Suppressor macrophage treated with lipopolysaccharide for 4 hours (primary cell): ENCODE measurements at places on chromosomes 2 and 18.

- no peak for DNase-seq
Measured at GRCh38 chr18:67997496-67997895, 481.0 kb upstream of the DSEL start.

DNA sequence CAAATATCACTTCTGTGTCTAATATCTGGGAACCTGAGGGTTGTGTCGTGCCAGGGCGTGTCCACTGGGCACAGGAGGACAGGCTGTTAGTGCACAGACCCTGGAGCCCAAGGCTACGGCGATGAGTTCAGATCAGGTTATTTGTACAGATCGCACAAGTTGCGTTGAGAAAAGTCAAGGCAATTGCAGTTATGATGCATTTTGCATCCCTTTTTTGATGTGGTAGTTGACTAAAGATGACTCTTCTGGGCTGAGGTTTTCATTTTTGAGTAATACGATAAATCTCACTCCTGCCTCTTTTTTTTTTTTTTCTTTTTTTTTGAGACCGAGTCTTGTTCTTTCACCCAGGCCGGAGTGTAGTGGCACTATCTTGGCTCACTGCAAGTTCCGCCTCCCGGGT is 7.2 kb downstream of the RBFA start:
- DNase-seq = no peak

- DNase-seq = peak; percentile 63
Measured at GRCh38 chr2:112829101-112829960, 7.2 kb downstream of the IL1B start.

- DNase-seq = peak; percentile 10
Measured at GRCh38 chr2:134574611-134575330, 144.0 kb downstream of the TMEM163 start.

GRCh38 chr2:128307595-128307994 is 11.1 kb downstream of the HS6ST1 start:
- DNase-seq = no peak

DNA sequence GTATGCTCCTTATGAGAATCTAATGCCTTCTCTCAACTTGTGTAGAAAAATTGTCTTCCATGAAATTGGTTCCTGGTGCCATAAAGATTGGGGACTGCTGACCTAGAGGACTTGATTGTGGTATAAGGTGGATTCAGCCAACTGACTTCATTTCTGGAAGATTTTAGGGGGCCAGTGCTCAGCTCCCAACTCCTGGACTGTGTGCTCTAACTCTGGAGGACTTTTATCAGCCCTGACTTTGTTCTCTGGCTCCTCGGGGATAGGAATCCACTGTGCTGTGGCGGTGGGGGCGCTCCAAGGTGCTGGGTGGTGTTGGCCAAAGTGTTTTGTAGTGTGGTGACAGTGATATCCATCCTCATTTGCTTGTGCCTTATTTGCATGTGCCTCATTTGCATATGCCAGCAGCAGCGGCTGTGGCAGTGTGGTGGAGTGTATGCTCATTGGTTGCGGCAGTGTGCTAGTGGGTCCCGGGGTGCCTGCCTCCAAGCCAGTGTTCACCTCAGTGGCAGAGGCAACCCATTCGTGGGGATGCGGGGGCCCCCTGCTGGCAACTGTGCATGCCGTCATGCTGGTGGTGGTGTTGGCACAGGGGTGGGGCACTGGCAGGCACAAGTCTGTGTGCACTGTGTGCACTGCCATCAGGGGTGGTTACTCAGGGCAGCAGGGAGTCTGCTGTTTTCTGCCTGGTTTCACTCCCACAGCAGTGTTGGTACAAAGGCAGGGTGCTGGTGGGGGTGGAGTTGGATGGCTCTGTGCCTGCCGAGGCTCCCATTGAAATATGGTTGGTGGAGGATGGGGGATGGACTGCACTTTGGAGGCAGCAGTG is 19.6 kb downstream of the EHBP1 start:
- DNase-seq = no peak

DNA sequence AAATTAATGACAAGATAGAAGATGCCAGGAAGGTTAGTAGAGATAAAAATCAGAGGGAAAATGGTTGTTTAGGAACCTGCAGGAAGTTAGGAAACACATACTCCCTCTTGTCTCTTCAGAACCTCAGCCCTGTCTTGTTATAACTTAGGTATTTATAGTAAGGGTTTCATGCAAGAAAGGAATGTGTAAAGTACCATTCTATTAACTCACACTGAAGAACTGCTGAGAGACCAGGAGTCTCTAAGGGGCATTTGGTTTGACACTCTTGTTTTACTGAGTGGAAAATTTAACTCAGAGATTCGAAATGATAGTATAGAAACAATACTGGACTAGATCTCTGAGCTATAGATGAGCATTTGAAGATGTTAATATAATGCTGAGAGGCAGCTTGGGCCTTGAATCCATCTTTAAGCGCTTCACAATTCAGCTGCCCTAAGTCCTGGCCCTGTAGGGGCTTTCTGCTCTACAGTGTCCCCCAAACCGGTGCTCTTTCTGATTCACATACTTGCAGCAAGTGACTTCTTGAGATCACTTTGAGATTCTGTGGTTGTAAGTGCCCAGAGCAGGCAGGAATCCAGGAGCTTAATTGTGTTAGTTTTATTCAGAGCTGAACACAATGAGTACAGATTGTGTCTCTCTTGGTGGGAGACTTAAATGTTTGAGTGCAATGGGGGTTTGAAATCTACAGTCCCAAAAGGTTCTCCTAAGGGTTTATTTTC is 235.0 kb upstream of the RGPD4 start:
- DNase-seq = no peak

- no peak for DNase-seq
Measured at GRCh38 chr2:158102446-158102845, 770 bp downstream of the UPP2 start.

DNA sequence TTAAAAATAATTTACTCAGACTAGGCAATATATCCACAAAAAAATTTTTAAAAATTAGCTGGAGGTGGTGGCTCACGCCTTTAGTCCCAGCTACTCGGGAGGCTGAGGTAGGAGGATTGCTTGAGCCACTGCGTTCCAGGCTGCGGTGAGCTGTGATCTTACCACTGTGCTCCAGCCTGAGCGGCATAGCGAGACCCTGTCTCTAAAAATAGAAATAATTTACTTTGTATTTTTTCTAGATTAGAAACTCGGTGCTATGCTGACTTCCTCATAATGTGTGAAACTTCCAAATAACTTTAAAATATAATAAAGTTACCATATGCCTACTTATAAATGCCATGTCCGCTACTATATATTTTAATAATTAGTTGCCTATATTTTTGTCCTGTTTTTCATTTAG is 6.7 kb downstream of the PPIG start:
- no peak for DNase-seq

GRCh38 chr18:7607540-7608173 is 40.5 kb downstream of the PTPRM start:
- no peak for DNase-seq

- no peak for DNase-seq
Measured at GRCh38 chr18:77151772-77152520, 19.4 kb upstream of the MBP start.

DNA sequence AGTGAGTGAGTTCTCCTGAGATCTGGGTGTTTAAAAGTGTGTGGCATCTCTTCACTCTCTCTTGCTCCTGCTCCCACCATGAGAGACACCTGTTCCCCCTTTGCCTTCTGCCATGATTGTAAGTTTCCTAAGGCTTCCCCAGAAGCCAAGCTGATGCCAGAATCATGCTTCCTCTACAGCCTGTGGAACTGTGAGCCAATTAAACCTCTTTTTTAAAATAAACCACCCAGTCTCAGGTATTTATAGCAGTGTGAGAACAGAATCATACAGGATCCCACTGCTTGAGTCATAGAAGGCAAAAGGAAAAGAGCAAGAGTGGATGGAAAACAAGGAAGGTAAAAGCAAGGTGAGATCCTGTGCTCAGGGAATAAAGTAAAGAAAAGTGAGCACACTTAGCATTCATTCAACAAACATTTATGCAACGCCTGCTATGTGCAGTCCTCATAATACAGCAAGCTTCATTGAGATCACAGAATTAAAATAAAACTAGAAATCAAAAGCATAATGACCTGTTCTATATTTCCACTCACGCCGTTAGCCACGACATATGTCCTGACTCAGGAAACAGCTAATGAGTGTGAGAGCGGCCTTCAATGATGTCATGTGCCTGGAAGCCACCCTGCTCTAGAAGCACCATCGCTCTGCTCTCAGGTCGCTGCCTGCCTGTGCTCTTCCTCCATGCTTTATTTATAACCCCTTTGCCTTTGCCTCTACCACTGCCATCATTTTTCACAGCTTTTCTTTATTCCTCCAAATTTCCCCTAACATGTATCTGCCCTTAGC is 11.3 kb upstream of the COPS8 start:
- DNase-seq = no peak

DNA sequence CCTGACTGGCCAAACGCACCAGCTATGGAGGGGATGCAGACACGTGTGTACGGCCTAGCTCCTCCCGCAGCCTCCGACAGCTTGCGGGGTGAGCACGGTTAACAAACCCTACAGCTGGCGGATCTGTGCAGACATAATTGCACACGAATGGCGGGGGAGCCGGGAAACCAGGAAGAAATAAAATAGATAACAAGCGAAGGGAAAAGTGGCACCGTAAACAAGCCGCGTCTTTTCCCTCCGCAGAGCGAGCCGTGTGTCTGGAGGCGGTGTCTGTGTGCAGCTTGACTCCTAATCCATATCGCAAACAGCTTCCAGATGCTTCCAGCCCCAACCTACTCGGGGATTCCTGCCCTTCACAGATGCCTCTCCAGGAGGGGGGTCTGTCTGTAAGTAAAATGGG is 853.1 kb upstream of the SALL3 start:
- DNase-seq = no peak

DNA sequence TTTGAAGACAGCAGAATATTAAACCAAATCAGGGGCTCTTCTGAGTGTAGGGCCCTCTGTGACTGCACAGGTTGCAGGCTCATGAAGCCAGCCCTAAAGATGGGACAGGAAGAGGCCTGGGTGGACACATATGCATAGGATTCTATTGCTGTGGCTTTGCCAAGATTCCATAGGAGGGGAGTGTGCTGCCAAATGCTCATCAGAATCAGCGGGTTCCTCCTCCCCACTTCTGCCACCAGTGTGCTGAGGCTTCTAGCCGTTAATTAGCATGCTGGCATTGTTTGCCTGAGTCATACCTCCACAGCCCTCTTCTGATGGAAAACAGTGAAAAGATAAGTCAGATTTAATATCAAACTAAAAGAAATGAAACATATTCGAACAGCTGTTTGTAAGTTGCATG is 103.9 kb upstream of the TMEFF2 start:
- no peak for DNase-seq

DNA sequence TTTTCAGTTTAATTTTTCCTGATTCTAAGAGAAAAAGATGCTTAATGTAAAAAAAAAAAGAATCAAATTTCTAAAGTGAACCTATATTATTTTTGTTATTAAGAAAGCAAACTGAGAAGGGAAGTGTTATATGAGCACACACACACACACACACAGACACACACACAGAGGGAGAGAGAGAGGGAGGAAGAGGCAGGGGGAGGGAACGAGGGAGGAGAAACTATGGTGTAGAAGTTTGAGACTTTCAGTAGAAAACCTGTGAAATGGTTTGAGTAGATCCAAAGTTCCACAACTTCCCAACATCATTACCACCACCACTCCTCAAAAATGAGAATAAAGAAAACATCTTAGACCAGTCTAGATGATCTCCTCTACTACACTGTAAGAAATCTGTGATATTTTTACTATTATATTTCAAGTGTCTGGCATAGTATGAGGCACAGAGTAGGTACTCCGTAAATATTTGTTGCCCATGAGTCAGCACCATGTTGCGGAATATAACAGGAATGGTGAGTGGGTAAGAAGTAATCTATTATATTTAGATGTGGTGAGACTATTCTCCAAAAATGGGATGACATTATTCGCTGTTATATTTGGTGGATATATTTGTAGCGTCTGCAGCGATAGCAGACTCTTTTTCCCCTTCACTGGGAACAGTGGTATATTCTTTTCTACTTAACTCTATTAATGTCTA is 149.4 kb upstream of the DNMT3A start:
- no peak for DNase-seq
